NCI-H460 (cell line): ENCODE measurements at places on chromosomes 3 and 15.
A peak's percentile ranks its signal among the peaks of the same experiment; 100 is the strongest.

DNA sequence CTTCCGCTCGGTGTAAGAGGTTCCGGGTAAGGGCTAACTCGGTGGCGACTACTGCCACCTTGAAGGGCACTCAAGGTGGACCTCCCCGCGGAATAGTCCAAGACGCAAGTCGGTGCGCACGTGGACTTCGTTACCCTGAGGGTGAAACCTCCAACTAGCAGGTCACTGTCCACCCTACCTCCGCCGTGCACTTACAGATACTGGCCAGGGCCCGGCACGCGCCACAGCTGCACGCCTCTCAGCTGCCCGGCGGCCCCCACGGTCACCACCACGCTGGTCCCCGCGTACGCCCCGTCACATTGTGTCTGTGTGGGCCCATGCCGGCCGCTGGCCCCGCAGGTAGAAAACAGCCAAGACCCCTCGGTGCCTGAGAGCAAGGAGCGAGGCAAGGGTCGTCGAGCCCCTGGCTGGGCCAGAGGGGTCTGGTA is 1.1 kb downstream of the LTK start:
- DNase-seq, result no peak

GRCh38 chr3:142127941-142128658 is 21.2 kb downstream of the TFDP2 start:
- DNase-seq, result no peak

DNA sequence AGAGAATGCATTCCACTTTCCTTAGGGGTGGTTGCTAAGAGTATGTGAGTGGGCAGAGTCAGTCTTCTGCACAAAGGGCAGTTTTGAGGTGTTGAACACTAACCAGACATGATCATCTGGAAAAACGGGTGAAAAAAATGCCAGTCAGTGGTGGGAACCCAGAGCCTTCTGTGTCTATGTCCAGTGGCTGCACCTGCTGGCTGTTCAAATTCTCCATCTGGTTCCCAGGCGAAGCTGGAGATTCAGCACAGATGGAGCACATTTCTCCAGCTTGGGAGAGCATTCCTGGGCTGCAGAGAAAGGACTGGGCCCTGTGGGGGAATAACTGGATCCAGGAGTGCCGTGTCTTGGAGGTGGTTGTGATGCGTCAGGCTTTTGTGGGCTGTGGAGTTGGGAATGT is 74.1 kb downstream of the TRAK1 start:
- DNase-seq, result no peak

DNA sequence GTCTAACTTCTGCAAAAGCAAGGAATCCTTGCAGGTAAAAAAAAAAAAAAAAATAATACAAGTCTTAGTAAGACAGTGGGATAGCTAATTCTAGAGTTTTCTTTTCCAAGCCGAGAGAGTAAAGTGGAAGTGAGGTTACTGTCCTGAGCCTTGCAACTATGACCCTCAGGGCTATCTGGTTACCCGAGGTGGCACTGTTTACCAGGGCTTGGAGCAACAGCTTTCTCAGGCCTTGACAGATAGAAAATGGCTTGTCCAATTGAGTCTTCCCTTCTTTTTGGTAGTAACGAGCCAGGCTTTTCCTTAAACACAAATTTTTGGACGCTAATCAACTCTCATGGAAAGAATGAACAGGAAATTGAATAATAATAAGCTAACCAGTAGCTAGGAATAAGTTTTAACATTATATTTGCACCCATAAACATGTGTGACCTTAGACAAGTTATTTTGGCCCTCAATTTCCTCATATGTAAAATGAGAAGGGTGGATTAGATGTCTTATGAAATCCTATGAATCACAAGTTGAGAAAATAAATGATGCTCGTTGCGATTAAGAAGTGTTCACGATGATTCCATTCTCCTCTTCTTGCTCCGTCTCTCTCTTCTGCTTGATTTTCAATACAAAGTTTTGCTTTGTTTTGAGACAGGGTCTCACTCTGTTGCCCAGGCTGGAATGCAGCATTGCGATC is 236.9 kb upstream of the KBTBD8 start:
- DNase-seq, result no peak

GRCh38 chr3:141926929-141927328 is 50.5 kb downstream of the ATP1B3 start:
- no peak for DNase-seq

DNA sequence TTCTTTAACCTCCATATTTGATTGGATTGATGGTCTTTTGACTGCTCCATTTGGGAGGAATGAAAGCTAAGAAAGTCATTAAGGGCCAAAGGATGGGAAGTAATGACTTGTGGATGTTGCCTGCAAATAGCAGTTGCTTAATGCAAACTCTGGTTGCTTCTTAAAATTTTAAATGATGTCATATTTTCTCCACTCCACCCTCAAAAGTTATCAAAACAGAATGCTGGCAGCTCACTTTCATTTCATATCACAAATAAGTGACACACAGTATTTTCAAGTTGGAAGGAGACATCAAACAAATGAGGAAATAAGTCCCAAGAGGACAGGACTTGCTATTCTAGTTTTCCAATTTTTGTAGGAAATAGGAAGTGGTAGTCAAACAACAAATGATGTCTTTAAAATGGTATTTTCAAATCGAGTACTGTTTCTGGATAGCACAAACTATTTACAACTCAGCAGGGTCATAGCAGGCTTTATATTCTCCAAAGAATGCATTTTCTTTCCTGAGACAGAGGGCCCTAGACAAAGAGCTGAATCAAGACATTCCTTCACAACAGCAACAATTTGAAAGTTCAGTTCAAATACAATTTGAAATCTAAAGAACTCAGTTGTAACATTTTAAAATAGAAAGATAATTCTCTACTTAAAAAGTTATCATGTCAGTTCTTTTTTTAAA is 165.1 kb upstream of the UBE2E1 start:
- DNase-seq, result no peak

DNA sequence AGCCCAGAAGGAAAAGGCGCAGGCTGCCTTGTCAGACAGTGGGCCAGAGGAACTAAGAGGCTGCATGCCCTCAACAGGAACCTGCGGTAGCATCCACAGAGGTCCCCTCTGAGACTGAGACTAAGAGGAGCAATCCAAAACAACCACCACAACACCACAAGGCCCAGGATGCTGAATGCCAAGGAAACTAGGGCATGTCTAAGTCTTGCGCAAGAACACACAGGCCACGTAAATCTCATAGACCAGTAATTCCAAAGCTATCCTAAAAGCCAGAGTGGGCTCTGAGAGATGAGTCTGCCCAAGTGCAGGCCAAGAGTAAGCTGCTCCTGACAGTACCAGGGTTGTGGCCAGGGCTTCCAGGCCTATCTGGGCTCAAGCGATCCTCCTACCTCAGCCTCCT is 12.9 kb downstream of the MON1A start:
- no peak for DNase-seq

GRCh38 chr3:137191951-137192350 is 234.2 kb downstream of the IL20RB start:
- no peak for DNase-seq

- no peak for DNase-seq
Measured at GRCh38 chr3:178404961-178405360, 131.3 kb upstream of the KCNMB2 start.

DNA sequence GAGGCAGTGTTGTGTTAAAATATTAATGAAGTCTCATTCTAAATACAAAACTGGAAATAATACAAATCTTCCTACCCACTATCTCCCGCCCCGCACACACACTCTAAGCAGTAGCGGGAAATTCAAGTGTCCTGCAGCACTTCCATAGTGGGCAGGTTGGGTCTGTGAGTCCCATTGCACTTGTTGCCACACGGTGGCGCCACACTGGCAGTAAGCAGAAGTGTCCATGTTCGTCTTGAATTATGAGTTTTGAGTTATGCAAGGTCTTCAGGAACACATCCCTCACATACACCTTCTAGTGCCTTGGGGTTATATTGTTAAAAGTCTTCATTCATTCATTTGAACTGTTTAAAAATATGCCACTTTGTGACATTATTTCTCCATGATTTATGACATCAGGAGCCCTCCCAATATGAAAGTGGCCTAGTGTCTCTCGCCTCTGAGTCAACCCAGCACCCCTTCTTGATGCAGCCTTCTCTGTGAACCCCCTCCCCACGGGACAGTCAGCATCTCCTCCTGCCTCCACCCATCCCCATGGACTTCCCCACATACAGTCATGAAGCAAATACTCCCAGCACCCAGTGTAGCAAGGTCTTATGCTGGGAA is 17.6 kb upstream of the CCDC174 start:
- peak; percentile 41 for DNase-seq

DNA sequence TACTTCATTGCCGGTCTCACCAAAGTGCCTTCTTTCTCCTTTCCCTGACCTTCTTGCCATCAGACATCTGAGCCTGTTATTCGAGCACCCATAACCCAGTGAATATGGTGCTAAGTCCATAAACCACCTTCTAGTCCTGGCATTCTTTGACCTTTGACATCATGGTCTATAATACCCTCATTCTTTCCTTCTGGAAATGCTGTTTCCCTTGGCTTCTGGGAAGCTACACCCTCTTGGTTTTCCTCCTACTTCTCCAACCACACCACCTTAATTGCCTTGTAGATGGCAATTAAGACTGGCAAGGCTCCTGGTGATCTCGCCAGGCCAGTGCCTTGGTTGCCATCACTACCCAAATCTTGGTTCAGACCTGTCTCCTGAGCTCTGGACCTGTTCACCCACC is 56.1 kb upstream of the TRAK1 start:
- no peak for DNase-seq

DNA sequence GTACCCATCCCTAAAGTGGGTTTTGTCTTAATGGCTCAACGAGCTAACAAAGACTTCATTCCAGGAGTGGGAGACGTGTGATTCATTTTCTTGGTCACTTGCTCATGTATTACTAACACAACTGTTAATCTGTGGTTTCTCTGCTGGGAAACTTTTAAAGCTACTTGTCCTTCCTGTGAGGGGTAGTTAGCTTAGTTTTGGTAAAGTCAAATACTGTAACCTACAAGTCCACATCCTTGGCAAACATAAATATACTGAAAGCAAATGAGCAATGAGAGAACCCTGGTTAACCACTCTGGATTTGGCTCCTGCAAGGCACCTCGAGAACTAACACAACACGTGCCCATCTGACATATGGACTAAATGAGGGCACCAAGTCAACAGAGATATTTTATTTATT is 19.9 kb downstream of the NOX5 start:
- DNase-seq, result no peak

- DNase-seq, result no peak
Measured at GRCh38 chr15:96599268-96599667, 268.8 kb downstream of the NR2F2 start.

- DNase-seq, result no peak
Measured at GRCh38 chr3:69297501-69297900, 88.4 kb downstream of the FRMD4B start.

- DNase-seq, result no peak
Measured at GRCh38 chr3:159904455-159904854, 84.2 kb upstream of the IL12A start.

GRCh38 chr3:58184982-58185360 is 25.8 kb downstream of the DNASE1L3 start:
- DNase-seq, result no peak

GRCh38 chr3:182618085-182618732 is 175.1 kb upstream of the ATP11B start:
- DNase-seq, result peak; percentile 16

GRCh38 chr15:41775651-41776050 is 1.4 kb downstream of the MAPKBP1 start:
- no peak for DNase-seq

DNA sequence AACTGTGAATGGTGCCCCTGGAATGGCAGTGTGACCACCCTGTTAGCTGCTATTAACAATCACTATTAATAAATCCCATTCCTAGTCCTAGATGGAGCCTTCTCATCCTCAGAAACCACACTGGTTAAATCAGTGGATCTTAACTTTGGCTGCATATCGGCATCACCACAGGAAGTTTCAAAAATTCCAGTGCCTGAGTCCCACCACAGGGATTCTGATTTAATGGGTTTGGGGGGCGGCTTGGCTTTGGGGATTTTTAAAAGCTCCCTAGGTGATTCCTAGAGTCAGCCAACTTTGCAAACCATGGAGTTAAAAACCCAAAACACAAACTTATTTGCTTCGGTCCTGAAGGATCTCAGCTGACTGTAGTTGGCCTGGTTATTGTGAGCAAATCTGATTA is 3.1 kb downstream of the FAM107A start:
- DNase-seq, result no peak

DNA sequence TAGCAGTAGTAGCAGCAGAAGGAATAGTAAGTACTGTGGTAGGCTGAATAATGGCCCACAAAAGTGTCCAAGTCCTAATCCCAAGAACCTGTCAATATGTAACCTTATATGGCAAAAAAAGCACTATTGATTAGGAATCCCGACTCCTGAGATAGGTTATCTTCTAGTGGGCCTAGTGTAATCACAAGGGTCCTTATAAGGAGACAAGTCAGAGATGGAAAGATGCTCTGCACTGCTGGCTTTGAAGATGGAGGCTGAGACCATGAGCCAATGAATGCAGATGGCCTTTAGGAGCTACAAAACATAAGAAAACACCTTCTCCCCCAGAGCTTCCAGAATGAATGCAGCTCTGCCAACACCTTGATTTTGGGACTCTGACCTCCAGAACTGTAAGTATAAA is 36.0 kb downstream of the TIPARP start:
- no peak for DNase-seq

DNA sequence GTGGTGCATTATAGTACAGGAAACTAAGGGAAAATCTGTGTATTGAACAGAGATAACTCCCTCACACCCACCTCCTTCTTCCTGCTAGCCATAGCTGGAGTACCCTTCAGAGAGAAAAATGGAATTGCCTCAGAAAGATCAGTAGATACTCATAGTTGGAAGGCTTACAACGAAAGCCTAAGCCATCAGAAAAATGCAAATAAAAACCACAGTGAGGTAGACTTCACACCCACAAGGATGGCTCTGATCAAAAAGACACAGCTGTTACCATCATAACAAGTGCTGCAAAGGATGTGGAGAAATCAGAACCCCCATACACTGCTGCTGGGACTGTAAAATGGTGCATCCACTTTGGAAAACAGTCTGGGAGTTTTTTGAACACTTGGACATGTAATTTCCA is 7.4 kb upstream of the DLG1 start:
- DNase-seq, result no peak

GRCh38 chr3:158103081-158103886 is 2.9 kb downstream of the SHOX2 start:
- DNase-seq, result no peak

GRCh38 chr15:43879386-43880355 is 52.9 kb downstream of the WDR76 start:
- DNase-seq, result no peak

DNA sequence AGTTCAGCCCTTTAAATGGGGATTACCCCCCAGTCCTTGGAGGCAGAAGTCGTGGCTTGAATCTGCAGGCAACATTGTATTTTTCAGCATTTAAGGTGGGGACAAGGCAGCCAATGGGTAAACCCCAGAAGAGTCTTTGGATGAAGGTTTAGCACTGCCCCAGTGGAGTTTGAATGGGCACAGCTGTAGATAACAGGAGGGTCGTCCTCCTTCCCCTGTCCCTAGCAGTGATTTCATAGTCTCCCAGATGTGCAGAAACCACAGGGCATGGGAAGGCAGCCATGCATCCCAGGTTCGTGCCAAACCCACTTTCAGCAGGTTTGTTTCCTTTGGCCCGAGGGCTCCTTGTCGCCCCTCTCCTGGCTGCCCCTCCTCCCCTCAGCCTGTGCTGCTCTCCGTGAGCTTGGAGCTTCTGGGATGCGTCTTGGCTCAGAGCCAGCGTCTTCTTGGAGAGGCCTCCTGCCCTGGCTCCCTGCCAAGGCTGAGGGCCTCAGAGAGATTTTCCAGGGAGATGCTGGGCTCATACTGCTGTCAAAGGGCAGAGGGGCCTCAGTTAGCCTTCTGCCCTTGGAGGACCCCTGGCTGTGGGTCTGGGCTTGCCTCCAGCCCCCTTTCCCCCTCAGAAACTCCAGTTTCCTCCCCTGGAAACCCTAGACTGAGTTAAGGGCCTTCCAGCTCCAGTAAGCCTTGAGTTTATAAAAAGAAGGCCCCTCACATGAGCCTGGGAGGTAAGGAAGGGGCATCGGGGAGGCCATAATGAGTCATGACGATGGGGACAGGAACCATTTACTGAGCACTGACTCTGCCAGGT is 48.9 kb upstream of the POLG start:
- DNase-seq, result peak; percentile 12
